ENCODE measurements at places on chromosomes 7 and 10. TPM values are rescaled to one million over a fixed set of nuclear protein-coding genes. Genes with fewer than 3 reads are reported as not detected.

DNA sequence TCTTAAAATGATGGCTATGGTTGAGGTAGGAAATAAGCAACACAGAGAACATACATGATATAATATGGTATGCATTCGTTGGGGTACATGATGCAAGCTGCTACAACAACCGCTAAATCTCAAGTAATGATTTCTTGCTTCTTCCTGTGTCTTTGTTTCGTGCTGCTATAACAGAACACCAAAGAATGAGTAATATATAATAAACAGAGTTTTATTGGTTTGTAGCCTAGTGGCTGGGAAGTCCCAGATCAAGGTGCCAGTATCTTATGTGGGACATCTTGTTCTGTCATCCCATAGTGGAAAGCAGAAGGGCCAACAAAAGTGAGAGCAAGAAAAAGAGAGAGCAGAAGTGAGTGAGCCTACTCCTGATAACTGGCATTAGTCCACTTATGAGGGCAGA is 689.7 kb downstream of the SUGCT start:
- no peak for DNase-seq

GRCh38 chr10:36606234-36606839 is 519.1 kb upstream of the ANKRD30A start:
- DNase-seq, result no peak

DNA sequence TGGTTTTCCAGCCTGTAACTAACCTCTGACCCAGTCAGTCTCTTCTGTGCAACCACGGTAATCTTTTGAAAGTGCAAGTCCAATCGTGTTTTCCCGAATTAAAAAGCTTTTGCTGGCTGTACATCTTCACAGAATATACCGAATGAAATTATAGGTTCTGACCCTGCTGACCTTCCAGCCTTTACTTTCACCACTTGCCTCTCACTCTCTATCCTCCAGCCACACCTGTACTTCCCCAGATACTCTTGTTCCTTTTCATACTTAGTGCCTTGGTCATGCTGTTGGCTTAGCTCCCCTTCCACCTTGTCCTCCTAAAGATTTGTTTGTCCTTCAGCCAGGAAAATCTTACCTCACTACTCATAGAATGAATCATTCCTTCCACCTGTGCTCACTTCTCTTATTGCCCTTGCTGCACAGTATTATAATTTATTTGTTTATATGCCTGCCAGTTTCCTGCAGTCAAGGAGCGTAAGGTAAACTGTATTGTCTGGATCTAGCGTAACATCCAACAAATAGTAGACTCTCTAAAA is 2.3 kb upstream of the PNPLA8 start:
- no peak for DNase-seq

DNA sequence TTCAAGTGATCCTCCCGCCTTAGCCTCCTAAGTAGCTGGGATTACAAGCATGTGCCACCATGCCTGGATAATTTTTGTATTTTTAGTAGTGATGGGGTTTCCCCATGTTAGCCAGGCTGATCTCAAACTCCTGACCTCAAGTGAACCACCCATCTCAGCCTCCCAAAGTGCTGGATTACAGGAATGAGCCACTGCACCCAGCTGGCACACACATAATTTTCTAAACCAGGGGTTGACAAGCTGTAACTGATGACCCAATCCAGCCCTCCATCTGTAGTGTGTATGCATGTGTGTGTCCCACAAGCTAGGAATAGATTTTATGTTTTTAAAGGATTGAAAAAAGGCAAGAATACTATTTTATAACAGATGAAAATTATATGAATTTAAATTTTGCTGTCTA is 125.9 kb upstream of the INSYN2A start:
- no peak for DNase-seq

Gene RNF148
- total RNA-seq, result 8.6 TPM

Gene IFIT1B
- total RNA-seq, result 0.82 TPM

DNA sequence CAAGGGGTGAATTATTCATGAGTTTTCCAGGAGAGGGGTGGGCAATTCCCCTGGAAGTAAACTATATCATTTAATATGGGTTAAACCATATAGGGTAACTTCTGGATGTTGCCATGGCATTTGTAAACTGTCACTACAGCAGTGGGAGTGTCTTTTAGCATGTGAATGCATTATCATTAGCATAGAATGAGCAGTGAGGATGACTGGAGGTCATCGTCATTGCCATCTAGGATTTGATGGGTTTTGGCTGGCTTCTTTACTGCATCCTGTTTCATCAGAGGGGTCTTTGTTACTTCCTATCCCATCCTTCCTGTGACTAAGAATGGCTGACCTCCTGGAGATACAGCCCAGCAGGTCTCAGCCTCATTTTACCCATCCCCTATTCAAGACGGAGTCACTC is 139.5 kb upstream of the PRKCQ start:
- no peak for DNase-seq

GRCh38 chr10:59589796-59590195 is 119.9 kb downstream of the SLC16A9 start:
- no peak for DNase-seq

Gene INA
- 160 TPM for total RNA-seq

- DNase-seq, result no peak
Measured at GRCh38 chr7:116571552-116571951, 46.7 kb downstream of the CAV1 start.

Measured in cerebellum (tissue), 4 donors.